ENCODE measurements at places on chromosomes 12 and 14.

GRCh38 chr12:55965941-55966407, at the start of gene PMEL:
TSS of gene PMEL (minus strand) at chr12:55966042. CDS start at chr12:55966011, 31 bp downstream.
- peak; percentile 41 for DNase-seq

- no peak for DNase-seq
Observed at GRCh38 chr14:30496852-30497251, 62.1 kb upstream of the G2E3 start.

- no peak for DNase-seq
Observed at GRCh38 chr12:107429006-107429705, 256.4 kb upstream of the PWP1 start.

GRCh38 chr14:35365130-35366055, 39.2 kb downstream of the NFKBIA start:
- peak; percentile 64 for DNase-seq

- no peak for DNase-seq
Observed at GRCh38 chr12:54377007-54377406, 7.5 kb downstream of the ZNF385A start.

DNA sequence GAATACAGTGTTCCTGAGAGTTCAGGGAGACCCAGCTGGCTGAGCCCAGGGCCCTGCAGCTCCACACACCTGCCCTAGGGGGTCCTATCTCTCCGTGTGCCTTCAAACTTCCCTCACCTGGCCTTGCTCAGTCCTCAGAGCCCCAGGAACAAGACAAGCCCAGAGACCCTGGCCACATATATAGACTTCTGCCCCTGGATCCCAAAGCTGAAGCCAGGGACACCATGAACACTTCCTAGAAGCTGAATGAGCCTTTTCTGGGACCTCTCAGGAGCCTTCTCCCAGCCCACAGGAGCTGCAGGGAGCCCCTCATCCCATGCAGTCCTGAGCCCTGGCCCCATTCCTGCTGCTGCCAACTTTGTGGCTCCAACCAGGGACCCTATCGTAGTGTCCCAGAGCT, 190.5 kb downstream of the DICER1 start:
- DNase-seq: no peak

Data from Kasumi-1 (cell line).